ENCODE measurements at places on chromosomes 3 and 15.

GRCh38 chr15:85899927-85900326 is 105.2 kb upstream of the KLHL25 start:
- DNase-seq = no peak

DNA sequence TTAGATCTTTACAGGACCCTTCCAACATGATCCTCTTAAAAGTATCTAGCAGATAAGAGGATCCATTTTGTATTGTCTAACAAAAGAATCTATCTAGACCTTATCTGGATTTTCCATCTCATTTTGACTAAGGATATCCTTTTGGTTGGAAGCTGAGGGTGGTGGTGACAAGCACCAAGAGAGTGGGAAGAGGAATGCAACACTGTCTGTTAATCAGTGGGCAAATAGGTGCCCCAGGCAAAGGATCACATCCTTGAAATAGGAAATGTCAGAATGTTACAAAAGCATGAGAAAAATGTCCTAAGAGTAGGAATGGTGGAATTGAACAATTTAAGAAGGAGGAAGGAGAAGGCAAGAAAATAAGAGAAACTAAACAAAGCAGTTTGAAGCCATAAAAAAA is 420.7 kb upstream of the CNTN3 start:
- DNase-seq = no peak

- no peak for DNase-seq
Measured at GRCh38 chr3:31947671-31948091, 33.4 kb downstream of the OSBPL10 start.

DNA sequence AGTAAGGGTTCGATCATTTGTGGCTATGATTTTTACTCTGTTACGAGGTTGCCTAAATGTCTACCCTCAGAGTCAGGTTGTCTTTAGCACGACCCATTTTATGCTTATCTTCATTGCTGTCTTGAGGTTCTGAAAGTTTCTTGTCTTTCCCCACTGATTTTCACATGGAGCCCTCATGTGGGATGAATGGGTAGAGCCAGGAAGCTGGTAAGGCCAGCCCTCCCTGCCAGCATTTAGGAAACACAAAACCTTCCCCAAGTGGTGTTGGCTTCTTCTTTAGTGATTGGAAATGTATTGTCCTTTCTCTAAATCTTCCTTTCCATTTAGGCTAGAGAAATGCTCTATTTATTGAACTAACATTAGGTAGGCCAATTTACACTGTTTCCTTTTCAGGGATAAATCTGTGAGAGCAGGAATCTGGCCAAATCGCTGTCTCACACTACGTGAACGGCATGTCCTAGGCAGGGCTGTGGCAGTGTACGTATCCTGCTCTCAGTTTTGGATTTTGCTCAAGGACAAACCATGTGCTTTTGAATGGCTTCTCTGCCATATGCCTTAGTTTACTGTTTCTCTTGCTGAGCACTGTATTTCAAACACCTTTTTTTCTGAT is 43.7 kb downstream of the MYZAP start:
- no peak for DNase-seq

DNA sequence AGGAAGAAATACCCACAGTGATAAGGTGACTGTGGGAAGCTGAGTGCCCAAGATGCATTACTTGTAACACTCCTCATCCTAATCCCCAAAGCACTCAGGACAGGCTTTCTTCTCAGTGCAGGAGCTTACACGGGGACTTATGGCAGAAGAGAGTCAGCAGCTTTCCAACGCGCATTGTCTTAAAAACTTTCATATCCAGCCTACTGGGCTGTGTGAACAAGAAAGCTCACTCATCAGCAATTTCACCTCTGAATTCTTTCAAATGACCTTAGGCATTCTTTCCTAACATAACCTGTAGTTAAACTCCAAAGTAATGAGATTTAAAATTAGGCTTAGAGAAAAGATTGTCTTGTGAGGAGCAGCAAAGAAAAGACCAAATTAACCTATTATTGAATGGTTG is 132.3 kb downstream of the KCNAB1 start:
- DNase-seq = no peak
